ENCODE measurements at places on chromosomes 1 and 21.

DNA sequence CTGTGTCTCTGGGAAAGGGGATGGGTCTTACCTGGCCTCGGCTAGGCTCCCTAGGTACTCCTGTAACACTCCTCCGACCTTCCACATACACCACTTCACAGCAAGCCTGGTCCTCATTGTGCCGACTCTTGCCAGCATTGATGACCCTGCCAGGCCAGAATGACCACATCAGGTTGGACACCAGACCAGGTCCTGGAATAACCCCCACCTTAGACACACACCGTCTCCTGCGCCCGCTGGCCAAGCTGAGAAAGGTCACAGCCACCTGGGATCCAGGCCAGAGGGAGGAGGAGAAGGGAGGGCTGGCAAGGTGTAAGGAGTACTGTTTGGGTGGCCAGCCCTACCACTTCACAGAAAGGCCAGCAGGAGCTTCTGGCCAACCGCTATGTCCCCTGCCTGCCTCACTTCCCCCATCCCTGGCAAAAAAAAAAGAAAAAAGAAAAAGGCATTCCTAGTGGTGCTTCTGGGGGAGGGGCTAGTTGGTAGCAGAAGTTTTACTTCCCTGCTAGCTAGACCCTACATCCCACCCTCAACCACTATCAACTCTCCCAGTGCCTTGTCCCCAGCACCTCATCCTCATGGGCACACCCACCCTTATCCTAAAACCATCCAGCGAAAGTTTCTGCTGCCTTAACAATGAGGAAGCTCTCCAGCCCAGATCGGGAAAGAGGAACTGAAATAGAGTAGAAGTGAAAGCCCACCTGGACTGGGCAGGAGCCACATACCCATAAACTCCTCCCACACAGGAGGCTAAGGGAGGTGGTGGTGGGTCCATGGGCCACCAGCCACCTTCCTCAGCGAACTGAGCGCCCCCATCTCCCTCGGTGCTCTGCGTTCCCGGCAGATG lies 1.4 kb downstream of the PPM1J start:
- DNase-seq = no peak

DNA sequence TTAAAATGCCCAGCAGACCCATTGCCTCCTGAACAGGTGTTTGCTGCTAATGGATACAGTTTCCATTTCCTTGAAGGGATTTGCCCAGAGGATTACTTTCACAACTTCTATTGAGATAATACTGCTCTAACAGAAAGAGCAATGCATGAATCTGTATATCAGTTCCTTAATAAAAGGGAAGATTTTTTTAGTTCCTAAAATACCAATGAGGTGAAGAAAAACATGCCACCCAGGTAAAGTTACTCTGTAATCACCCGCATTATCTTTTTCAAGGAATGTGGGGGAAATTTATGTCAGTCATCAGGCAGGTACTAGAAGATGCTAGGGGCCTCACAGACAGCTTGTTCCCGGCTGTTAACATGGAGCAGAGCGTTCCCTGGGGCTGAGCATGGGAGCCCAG lies 41.1 kb downstream of the KCNJ15 start:
- no peak for DNase-seq

DNA sequence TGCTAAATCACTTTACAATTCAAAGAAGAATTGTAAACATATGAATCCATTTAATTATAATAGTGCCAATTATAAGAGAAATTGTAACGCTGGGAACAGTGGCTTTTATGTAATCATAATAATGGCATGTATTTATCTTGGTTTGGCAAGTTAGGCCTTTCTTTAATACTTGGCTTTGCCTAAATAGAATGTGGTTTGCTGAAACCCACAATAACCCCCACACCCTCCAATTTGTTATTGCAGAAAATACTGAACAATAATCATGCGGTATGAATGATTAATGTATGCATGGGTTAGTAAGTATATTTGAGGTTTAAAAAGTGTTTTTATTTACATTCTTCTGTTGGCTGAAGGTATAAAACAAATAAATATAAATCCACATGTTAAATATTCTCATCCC lies 138.2 kb downstream of the NFIA start:
- DNase-seq = no peak

DNA sequence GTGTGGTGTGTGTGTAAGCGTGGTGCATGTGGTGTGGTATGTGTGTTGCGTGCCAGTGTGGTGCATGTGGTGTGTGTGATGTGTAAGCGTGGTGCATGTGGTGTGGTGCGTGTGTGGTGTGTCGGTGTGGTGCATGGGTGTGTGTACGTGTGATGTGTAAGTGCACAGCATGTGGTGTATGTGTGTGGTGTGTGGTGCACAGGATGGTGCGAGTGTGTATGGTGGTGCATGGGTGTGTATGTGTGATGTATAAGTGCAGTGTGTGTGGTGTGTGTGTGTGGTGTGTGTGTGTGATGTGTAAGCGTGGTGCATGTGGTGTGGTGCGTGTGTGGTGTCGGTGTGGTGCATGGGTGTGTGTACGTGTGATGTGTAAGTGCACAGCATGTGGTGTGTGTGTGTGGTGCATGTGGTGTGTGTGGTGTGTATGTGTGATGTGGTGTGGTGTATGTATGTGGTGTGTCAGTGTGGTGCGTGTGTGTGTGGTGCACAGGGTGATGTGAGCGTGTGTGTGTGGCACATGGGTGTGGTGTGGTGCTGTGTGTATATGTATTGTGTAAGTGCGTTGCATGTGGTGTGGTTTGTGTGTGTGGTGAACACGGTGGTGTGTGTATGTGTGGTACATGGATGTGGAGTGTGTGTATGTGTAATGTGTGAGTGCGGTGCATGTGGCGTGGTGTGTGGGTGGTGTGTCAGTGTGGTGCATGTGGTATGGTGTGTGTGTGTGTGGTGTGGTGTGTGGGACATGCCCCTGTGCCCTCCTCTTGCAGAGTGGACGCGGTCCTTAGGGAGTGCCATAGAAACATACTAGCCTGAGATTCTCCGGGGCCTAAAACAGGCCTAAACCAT lies 1.1 kb upstream of the C2CD2 start:
- DNase-seq = no peak

GRCh38 chr21:36171336-36171735 lies 14.7 kb downstream of the DOP1B start:
- DNase-seq = no peak

DNA sequence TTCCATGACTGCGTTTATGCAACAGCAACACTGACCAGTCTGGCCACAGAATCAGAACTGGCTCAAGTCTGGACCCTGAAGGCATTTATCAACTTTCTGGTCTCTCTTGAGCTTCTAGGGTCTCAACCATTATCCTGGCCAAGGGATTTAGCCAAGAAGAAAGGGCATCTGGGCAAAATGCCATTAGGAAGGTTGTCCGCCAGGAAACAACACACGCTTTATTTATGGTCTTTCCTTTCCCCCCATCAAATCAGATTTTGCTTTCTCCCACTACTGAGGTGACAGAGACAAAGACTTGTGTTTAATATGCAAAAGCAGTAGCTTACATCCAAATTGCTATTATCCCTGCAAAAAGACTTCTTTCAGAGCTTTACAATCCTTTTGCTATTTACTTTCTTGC lies 81.6 kb upstream of the PPP2R5A start:
- no peak for DNase-seq

GRCh38 chr1:235011064-235011598 lies 117.5 kb downstream of the TOMM20 start:
- DNase-seq = peak; percentile 12

DNA sequence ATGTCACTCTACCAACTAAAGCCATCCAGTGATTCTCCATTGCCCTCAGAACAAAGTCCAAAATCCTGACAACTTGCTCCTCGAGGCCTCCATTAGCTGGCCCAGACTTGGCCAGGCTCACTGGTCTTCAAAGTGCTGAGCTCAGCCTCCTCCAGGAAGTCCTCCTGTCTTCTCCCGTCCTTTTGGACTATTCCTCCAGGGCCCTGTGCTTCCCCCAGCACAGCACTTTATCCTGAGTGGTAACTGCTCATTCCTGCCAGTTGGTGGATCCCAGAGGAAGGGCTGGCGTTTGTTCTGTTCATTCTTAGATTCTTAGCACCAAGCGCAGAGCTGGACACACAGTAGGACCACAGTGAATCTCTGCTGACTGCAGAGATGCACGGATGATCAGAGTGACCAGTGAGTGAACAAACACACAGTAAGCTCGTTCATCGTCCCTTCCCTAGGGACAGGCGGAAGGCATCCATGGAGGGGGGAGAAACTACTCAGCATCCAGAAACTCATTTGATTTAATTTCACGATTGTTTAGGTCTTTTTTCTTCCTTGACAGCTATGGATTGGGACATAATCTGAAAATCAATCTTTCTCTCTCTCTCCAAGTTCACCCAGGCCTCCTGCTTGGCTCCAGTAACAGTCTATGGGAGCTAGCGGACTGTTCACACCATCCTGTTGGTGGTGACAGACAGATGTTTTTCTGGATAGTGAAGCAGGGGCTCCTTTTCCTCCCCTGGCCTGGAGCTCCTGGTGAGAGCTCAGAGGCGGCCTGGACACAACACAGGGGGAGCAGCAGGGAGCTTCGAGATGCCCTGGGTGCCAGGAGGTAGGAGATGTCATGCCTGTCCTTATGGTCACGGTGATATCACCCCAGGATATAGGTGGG lies 180.2 kb downstream of the PTPRU start:
- no peak for DNase-seq

- DNase-seq = no peak
These were observed 21.3 kb downstream of the SH2D2A start for GRCh38 chr1:156795374-156795733.

DNA sequence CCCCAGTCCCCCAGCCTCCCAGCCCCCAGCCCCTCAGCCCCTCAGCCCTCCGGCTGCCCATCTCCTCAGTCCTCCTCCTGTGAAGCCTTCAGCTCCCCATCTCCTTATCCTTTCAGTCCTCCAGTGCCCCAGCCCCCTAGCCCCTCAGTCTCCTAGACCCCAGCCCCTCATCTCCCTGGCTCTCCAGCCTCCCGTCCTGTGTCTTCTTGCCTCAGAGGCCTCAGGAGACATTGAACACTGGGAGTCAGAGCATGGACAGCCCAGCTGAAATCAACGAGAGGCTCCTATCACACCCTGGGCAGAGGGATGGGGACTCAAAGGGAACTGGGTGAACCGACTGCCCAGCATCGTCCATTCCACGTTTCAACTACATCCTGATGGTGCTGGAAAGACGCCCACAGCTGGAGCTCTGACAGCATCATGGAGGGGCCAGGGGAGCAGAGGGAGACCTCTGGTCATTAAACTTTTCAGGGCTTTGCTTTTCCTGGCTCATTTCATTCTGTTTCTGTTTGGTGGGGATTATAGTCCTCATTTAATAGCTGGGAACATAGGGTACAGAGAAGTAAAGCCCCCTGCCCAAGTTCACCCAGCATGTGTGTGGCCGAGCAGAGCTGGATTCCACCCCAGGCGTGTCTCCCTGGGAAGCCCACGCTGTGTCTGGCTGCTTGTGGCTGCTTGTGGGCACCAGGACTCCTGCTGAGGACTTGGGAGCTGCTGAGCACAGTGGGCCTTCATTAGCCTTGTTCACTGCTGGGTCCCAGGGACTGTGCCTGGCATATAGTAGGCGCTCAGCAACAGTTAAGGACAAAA lies 396.7 kb downstream of the PTPRU start:
- no peak for DNase-seq

DNA sequence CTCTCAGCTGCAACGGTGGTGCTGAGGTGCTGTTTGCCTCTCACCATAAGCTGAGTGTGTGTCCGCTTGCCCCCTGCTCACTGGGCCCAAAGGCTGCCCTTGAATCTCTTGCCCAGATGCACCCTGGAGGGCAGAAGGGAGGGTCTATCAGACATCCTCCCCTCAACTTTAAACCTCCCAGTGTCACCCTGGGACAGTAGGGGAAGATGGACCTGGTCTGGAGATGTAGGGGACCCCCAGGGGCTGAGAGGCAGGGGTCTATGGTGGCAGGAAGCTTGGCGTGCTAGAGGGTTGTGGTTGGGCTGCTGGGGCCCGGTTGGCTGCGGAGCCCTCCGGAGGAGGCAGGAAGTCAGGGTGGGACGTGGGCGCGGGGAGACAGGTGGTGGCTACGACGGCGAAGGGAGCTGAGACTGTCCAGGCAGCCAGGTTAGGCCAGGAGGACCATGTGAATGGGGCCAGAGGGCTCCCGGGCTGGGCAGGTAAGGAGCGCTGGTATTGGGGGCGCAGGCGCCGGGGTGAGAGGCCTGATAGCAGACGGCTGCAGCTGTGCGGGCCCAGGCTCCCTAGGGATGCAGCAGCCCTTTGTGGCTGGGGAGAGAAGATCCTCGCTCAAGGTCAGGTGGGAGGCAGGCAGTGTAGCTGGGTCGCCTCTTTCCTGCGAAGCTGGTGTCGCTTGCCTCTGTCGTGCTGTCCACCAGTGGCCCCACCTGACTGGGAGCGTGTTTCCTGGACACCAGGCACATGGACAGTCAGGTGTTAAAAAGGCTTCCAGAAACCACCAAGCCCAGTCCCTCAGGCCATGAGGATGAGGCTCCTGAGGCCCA lies at the start of gene LCK:
LCK (plus strand) TSS at position 373 of the 824 bp plus-strand sequence. CDS start 23,065 bp downstream, outside the sequence.
- no peak for DNase-seq

DNA sequence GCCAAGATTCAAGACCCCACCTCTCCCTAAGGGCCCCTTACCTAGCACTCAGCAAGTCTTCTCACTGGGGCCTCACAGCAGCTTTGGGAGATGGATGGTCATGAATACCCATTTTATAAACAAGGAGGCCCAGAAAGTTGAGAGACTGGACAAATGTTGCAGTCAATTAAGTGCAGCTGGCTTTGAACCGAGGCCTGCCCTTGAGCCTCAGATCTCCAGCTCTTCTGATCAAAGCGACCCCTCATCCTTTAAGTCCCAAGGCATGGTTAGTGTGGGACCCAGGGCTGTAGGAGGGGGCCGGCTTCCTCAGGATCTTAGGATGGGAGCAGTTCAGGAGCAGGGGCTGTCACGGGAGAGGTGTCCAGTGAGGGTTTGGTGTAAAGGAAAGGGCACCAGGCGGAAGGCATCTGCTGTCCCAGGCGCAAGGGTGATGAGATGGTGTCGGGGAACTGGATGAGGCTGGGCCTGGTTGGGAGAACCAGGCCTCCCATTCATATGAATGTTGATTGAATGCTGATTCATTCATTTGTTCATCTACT lies 5.1 kb upstream of the MTFR1L start:
- no peak for DNase-seq

- no peak for DNase-seq
These were observed 49.2 kb upstream of the COL24A1 start for GRCh38 chr1:86205741-86206140.

DNA sequence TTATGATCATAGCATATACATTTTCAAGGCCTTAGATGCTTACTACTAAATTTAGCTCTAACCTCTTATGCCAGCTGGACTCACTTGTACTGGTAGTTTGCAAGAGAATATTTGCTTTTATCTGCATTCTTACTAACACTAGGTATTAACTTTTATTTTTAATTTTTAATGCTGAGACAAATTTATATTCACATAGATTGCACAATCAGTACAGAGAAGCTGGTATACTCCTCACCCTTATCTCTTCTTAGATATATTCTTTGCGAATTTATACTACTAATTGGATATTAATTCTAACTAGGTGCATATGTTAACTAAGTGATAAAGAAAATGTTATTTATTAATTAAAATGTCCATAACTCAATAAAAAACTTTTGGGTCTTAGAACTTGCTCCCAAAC lies 561.8 kb upstream of the PRMT6 start:
- no peak for DNase-seq

- DNase-seq = peak; percentile 87
These were observed 21.8 kb upstream of the COL9A2 start for GRCh38 chr1:40338745-40339419.

DNA sequence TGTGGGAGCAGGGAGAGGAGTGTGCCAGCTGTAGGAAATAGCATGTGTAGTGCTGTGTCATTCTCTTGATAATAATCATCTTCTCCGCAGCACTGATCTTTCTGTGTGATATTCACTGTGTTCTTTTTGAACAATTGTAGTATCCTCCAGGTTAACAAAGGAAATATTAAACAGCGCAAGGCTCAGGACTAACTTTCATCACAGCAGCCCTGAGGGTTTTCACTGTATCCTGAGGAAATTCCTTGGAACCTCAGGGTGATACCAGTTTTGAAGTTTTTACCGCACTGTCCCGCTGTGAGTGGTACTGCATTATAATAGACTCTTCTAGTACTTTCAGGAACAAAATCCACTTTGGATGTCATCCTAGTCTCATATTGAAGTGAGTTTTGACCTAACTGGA lies 228.4 kb upstream of the COA6 start:
- no peak for DNase-seq

All from stimulated activated CD4-positive, alpha-beta T cell treated with anti-CD3 and anti-CD28 coated beads, Interleukin-1b, Interleukin-23, amount 100 ng/mL, for 1 hour (primary cell).